Gastroesophageal sphincter (tissue), 4 donors: ENCODE measurements at places on chromosomes 16 and 17.

DNA sequence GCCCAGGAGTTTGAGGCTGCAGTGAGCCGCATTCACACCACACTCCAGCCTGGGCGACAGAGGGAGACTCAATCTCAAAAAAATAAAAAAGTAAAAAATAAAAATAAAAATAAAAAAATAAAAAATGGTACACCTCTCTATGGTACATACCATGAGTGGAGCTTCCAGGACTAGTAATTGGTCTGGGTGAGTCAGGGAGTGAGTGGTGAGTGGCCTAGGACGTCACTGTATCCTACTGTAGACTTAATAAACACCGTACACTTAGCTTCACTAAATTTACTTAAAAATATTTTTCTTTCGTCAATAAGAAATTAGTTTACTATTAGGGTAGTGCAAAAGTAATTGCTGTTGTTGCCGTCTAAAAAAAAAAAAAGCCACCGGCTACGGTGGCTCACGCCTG lies 9.0 kb downstream of the CDH5 start:
- ATAC-seq = no peak

DNA sequence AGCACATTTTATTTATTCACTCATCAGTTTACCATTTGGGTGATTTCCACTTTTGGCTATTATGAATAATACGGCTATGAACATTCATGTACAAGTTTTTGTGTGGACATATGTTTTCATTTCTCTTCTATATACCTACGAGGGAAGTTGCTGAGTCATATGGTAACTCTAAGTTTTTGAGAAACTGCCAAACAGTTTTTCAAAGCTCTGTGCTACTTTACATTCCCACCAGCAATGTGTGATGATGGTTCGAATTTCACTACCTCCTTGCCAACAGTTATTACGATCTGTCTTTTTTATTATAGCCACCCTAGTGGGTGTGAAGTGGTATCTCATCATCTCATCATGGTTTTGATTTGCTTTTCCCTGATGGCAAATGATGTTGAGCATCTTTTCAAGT lies 63.7 kb upstream of the MRTFB start:
- ATAC-seq = no peak

DNA sequence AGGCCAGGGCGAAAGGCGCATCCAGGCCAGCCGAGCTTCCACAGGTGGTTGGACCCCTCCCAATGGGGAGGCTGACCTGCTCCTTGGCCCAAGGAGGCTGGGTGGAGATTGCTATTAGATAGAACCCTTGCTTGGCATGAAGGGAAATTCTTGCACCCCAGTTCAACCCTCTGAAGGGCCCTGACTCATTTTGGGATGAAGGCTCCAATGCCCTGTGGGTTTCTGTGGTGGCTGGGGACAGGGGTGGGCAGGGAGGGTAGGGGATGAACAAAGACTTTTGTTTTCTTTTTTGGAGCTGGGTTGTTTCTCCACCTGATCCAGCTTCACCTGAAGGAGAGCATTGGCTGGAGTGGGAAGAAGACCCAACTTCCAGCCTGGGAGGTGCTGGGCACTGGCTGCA lies 16.7 kb upstream of the TBX21 start:
- ATAC-seq = no peak

- ATAC-seq = no peak
These were observed 25.8 kb downstream of the SMTNL2 start for GRCh38 chr17:4610162-4610561.

GRCh38 chr17:39939106-39939505 lies 11.6 kb downstream of the LRRC3C start:
- ATAC-seq = no peak

- peak; percentile 80 for ATAC-seq
These were observed 19.9 kb downstream of the CEP295NL start for GRCh38 chr17:78883089-78883532.

- ATAC-seq = no peak
These were observed 4.9 kb downstream of the SLC38A10 start for GRCh38 chr17:81290230-81290629.

DNA sequence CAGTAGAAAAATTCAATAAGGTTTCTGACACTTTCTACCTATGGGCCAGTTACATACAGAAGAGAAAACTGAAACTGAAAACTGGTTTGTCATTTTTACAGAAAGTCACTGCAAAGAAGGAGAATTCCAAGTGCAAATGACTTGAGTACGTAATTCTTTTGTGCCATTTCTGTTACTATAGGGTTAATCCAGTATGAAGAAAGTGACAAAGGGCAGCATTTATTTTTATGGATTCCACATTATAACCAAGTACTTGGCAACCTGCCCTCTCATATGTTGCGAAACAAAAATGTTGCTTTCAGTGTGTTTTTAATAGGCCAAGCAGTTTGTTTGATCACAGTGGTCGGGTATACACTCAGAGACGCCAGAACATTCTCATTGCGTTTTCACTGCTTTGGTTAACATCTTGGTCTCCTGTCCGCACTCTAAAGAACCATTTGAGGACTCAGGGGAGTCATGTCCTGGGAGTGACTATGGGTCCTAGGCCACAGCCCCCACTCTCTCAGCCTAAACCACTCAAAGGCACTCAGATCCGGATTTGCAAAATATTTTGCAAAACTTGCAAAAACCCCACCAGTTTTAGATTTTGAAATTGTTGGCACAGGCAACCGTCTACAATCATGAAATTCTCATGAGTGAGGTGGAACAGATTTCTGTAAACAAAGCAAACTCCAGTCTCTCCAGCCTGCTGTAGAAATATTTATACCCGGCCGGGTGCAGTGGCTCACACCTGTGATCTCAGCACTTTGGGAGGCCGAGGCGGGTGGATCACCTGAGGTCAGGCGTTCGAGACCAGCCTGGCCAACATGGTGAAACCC lies 15.4 kb upstream of the HELZ start:
- peak; percentile 84 for ATAC-seq

GRCh38 chr16:8236816-8237215 lies 353.5 kb downstream of the TMEM114 start:
- ATAC-seq = no peak

- ATAC-seq = no peak
These were observed 7.3 kb downstream of the FASN start for GRCh38 chr17:82090549-82091263.

DNA sequence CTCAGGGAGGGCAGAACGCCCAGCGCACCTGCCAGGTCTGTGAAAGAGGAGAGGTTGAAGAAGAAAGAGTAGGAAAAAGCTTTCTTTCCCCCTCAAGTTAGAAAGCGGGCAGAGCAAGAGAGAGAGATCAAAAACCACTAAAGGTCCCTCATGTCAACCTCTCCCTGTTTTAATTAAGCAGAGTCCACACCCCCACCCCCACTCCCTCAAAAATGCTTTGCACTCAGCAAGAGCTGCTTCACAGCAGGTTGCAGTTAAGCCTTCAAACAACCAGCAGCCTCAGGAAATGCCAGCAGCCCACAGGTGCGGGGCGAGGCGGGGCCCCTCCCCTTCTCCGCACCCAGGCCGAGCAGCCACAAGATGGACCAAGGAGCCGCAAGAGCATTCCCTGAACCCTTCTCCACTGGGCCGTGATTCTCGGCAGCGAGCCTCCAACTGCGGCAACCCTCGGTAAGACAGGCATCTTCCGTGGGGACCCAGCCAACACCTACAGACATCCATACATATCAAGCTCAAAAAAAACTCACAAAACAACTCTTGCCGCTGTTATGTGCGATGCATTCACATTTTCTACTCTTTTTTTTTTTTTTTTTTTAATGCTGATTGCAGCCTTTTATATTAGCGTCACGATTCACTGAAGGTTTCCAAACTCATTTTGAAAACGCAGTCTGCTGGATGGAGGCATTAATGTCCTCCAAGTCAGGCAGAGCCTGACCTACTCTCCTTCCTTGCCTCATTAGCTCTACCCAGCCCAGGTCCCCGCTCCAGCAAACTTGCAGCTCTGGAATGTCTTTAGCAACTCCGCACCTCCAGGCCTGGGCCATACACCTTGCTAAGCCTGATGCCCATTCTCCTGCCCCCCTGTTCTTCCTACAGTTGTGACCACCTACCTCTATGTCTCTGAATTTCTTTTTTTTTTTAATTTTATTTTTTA lies 66.1 kb downstream of the AXIN2 start:
- ATAC-seq = peak; percentile 39

- no peak for ATAC-seq
These were observed 19.7 kb downstream of the TMEM11 start for GRCh38 chr17:21194226-21194625.

DNA sequence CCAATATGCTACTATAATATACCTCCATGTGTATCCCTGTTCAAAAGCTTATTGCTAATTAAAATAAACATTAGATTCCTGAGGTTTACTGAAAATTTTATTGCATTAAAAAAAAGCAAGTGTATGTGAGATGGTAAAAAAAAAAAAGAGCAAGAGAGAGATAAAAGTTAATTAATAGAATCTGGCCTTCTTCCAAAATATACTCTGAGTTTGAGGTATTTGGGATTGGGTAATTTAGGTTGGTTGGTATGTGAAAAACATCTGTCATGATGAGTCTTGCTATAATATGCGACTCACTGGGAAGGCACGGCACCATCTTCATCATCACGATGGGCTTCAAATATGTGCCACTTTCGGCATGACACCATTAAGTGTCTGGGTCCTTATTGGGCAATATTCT lies 711.1 kb upstream of the SOX9 start:
- ATAC-seq = no peak

DNA sequence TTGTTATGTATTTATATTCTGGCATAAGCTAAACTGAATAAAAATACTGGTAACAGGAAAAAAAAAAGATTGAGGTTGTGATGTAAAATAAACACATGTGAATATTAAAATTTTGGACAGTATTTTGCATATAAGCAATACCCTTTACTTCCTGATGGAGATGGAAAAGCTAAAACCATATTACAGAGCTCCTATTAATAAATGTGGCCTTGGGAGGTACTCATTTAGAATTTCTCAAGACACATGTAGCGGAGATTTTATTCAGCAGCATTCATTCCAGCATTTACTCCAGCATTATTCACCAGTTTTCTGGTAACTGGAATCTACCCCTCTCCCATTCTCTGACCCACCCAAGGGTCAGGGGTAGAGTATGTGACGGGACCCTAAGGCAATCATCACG lies 94.3 kb upstream of the AXIN2 start:
- no peak for ATAC-seq

DNA sequence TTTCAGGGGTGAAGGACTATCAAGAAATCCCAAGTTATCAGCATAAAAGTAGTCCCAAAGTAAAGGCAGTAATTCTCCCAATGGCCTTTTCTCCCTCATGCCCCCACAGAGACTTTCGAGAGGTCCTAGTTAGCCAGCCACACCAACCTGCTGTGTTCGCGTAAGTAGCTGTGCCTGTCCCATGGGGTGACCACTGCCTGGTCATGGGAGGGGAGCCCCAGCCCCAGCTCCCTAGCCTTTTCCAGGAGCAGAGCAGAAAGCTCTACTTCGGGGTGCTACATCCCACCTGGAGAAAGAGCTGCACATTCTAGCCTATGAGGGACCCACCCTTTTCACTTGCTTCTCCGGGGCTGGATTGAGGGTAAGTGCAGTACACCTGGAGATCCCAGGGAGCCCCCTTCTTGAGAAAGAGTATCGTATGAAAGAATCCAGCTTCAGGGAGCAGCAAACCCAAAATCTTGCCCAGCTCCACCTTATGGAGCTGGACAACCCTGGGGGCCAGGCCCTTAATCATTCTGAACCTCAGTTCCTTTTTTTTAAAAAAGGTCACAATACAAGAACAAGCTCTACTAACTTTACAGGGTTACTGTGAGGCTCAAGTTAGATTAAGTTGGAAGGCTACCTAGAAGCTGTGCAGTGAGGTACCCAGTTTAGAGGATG lies 8.6 kb upstream of the SOST start:
- ATAC-seq = no peak

- ATAC-seq = no peak
These were observed 119.2 kb upstream of the CACNG5 start for GRCh38 chr17:66715745-66716156.

DNA sequence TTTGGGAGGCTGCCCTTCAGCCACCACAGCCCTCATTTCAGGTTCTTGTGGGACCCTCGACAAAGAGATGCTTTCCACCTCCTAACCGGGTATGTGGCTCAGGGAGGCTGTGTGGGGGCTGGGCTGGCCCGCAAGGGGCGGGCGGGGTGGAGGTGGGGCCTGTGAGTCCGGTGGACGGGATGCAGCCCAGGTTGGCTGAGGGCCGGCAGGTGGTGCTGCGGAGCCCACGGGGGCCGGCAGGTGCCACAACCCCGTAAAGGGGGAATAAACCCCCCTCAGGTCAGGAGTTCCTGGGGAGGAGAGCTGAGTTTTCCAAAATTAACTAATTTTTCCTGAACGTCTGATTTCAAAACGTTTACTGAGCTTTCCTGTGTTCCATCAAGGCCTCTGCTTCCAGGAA lies 4.9 kb upstream of the CIAO3 start:
- no peak for ATAC-seq

- peak; percentile 61 for ATAC-seq
These were observed 1.9 kb upstream of the PER1 start for GRCh38 chr17:8153957-8154607.

DNA sequence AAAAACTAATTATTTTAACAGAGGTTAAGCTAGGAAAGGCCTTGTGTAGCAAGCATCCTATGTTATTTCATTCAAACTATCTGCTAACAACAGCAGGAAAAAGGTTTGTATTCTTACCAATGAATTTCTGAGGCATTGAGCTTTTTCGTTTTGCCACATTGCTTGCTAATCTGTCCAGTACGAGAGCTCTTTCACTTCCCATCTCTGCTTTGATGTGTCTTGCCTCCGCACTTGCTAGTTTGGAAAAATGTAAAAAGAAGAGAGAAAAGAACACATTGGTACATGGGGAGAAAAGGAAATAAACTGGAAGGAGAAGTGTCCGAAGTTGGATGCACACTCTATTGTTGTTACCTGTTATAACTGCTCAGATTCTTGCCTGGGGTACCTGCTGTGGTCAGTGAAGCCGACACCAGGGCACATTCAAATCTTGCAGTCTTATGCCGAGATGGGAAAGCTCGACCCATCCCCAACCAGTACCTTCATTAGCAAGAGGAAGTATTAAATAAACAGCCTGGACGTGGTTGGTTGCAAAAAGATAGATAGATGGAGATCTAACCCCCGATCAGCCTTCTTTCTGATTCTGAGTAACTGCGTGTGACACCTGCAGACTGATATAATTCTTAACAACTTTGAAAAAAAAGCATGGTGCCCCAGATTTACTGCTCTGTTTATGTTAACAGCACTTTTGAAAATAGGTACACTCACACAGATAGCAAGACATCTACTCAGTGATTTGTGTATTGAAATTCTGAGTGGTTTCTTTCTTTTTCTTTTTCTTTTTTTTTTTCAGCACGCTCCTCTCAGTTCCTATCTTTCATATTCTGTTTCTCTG lies 40.0 kb downstream of the GRB7 start:
- ATAC-seq = no peak

DNA sequence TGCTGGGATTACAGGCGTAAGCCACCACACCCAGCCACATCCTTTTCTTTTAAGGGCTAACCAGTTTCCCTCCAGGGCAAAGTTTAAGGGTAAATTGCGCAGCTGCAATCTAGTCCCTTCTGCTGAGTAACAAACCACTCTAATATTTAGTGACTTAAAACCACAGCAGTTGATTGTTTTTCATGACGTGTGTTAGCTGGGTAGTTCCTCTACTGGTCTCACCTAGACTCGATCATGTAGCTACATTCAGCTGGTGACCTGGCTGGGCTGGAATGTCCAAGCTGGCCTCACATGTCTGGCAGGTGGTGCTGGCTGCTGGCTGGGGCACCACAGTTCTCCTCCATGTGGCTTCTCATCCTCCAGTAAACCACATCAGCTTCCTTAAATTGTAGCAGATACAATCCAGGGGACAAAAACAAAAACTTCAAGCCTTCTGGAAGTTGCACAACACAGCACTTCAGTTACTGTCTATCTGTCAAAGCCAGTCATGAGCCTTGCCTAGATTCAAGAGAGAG lies 75.5 kb downstream of the GPRC5B start:
- ATAC-seq = peak; percentile 26

- no peak for ATAC-seq
These were observed 110.7 kb downstream of the RAP1GAP2 start for GRCh38 chr17:2906901-2907300.
